ENCODE measurements at places on chromosomes 16 and 17. TPM values are rescaled to one million over a fixed set of nuclear protein-coding genes. Genes with fewer than 3 reads are reported as not detected.

The COG4 gene
- total RNA-seq, result 63.0 TPM

The DPEP2 gene
- 12.9 TPM for total RNA-seq

The SNX20 gene
- 75.0 TPM for total RNA-seq

The EVPLL gene
- total RNA-seq, result not detected

The RCVRN gene
- not detected for total RNA-seq

The CDRT15 gene
- total RNA-seq, result not detected
